ENCODE measurements at places on chromosomes 4 and X.

GRCh38 chrX:128973033-128973432 is 550.3 kb downstream of the SMARCA1 start:
- DNase-seq, result no peak

- no peak for DNase-seq
Observed at GRCh38 chr4:126733301-126733700, 899.5 kb upstream of the INTU start.

- DNase-seq, result no peak
Observed at GRCh38 chr4:148229798-148230197, 212.4 kb downstream of the NR3C2 start.

- no peak for DNase-seq
Observed at GRCh38 chrX:267771-268261, 13.4 kb upstream of the PLCXD1 start.

DNA sequence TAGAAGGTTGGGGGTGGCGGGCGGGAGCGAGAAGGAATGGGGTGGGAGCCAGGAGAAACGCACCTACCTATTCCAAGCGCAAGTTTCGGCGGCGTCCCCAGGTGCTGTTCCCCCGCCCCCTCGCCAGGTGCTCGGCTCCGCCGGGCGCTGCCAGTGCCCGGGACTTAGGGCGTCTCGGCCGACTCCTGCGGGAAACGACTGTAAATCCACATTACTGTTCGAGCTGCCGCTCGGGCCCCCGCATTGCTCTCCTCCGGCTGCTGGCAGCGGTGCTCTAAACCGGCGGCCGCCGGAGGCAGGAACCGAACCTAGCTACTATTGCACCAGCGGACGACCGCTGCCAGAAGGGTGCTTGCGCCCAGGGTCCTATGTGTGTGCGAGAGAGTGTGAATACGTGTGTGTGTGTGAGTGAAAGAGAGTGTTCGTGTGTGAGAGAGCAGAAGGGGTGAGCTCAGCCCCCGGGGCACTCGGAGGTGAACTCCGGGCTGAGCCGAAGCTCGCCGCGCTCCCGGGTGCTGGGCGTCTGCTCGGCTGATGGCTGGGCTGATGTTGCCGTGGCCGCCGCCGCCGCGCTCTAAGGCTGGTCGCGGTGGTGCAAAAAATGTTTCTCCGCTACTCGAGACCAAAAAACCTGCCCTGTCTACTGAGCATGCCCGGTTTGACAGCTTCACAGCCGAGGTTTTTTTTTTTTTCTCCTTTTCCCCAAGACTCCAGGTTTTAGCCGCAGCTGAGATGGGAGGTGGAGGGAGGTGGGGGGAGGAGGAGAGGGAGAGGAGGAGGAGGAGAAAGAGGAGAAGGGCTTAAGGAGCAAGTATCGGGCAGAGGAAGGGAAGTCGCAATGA is 115.7 kb upstream of the TEX13C start:
- DNase-seq, result peak; percentile 23

GRCh38 chr4:3486541-3487540 is 23.7 kb downstream of the DOK7 start:
- no peak for DNase-seq

- no peak for DNase-seq
Observed at GRCh38 chrX:40646489-40647306, 663 bp downstream of the CXorf38 start.

DNA sequence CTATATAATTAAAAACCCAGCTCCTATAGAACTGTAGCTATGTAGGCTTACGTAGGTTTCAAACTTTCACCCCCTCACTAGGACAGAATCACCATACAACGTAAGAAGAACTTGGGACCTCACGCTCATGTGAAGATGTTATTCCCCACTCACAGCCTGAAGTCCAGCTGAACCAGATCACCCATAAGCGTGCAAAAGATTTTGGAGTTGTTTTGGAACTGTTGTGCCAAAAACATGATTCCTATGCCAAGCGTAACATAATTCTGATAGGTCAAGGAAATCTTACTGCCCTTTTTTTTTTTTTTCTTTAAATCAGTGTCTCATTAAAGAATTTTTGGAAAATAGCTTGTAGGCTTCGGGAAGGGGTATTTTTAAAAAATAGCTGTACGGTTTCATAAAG is 57.0 kb downstream of the LCORL start:
- no peak for DNase-seq

- no peak for DNase-seq
Observed at GRCh38 chr4:4867375-4868039, 8.0 kb downstream of the MSX1 start.

- peak; percentile 41 for DNase-seq
Observed at GRCh38 chr4:78644744-78645330, 93.3 kb downstream of the ANXA3 start.

DNA sequence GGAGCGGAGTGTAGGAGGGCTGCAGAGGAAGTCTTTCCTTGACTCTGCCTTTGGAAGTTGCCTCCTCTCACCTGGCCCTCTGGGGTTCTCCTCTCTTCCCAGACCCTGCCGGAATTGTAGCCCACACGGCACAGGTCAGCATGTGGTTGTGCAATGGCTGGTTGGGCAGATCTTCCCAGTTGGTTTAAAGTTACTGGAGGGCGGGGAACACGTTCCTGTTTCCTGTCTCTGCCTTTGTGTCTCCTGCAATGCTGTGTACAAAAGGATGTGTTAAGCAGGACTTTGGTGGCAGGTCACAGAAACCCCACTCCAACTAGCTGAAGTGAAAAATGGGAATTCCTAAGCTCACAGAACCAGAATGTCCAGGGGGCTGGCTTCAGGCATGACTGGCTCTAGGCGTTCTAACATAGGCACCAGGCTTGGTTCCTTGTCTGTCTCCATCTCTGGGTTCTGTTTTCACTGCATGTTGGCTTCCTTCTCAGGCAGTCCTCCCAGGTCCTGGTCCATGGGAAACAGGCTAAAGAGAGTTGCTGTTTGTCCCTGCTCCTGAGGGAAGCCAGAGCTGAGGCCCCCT is 19.9 kb downstream of the SORCS2 start:
- no peak for DNase-seq

- no peak for DNase-seq
Observed at GRCh38 chrX:72124540-72125201, 7.0 kb downstream of the RTL5 start.

DNA sequence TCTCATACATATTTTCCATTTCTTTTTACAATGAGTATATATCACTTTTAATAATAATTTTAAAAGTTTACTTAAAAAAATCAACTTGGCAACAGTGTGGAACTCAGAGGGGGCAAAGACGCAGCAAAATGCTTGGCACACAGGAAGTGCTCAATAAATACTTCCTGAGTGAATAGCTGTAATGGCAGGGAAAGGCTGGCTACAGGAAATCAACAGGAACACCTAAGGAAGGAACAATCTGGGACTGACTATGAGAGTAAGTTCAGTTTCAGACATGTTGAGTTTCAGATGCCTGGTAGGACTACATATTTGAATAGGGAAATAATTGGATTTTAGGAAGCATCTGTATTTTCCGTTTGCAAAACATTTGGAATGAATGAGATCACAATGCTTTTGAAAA is 137.6 kb downstream of the SCLT1 start:
- DNase-seq, result no peak

DNA sequence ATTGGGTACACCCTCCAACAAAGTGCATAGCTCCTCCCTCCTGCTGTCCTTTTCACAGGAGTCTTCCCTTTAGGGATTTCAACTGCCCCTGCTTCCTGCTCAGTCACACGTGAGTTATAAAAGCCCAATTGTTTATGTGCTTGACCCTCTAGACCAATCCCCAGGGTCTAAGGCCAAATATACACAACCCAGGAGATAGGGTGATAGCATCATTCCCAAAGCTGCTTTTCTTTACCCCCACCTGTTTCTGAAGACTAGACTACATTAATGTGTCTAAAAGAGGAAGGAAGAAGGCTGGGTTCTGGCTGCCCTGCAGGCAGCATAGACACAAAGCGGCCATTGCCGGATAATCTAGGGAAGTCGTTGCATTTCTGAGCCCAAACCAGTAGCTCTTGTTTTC is 526.7 kb upstream of the FRG1 start:
- no peak for DNase-seq

DNA sequence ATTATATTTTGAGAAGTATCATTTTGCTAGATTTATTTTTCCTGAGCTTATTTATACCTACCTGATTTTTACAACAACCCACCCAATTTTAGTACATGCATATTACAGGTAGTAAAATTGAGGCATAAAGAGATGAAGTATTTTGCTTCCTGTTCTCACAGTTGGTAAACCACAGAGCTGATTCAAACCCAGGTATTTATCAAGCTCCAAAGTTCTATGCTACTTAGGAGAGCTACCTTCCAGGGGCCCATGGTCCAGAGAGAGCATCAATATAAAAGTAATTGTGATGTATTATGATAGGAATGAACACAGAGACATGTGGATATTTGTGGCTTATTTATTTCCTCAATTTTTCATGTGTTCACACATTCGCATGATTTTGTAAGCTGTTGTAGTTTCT is 20.2 kb upstream of the GBA3 start:
- no peak for DNase-seq

- DNase-seq, result no peak
Observed at GRCh38 chr4:123453061-123453680, 56.6 kb downstream of the SPRY1 start.

- DNase-seq, result no peak
Observed at GRCh38 chr4:159777689-159778088, 674.8 kb downstream of the RAPGEF2 start.

DNA sequence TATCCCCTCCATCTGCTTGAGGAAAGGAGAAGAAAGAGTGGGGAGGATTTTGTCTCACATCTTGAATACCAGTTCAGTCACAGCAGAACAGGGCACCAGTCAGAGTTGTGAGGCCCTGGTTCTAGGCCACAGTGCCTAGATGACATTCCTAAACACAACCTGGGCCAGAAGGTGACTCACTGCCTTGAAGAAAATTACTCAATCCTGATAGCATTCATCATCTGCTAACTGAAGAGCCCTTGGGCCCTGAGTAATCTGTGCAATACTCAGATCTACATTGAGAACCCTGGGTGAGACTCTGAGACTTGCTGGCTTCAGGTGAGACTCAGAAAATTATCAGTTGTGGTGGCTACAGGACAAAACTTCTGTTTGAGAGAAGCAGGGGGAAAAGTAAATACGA is 20.5 kb upstream of the PRR32 start:
- DNase-seq, result no peak

DNA sequence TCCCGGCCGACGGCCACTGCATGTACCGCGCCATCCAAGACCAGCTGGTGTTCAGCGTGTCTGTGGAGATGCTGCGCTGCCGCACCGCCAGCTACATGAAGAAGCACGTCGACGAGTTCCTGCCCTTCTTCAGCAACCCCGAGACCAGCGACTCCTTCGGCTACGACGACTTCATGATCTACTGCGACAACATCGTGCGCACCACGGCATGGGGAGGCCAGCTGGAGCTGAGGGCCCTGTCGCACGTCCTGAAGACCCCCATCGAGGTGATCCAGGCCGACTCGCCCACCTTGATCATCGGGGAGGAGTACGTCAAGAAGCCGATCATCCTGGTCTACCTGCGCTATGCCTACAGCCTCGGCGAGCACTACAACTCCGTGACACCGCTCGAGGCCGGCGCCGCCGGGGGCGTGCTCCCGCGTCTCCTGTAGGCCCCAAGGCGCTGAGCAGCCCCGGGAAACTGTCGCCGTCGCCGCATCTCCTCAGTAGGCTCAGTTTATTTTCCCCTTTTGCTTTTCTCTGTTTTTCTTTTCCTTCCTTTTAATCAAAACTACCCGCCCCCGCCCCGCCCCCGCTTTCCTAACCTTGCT is 799 bp downstream of the OTUD6A start:
- DNase-seq, result no peak

Data from kidney epithelial cell (primary cell).